ENCODE measurements at places on chromosomes 5 and 9.

DNA sequence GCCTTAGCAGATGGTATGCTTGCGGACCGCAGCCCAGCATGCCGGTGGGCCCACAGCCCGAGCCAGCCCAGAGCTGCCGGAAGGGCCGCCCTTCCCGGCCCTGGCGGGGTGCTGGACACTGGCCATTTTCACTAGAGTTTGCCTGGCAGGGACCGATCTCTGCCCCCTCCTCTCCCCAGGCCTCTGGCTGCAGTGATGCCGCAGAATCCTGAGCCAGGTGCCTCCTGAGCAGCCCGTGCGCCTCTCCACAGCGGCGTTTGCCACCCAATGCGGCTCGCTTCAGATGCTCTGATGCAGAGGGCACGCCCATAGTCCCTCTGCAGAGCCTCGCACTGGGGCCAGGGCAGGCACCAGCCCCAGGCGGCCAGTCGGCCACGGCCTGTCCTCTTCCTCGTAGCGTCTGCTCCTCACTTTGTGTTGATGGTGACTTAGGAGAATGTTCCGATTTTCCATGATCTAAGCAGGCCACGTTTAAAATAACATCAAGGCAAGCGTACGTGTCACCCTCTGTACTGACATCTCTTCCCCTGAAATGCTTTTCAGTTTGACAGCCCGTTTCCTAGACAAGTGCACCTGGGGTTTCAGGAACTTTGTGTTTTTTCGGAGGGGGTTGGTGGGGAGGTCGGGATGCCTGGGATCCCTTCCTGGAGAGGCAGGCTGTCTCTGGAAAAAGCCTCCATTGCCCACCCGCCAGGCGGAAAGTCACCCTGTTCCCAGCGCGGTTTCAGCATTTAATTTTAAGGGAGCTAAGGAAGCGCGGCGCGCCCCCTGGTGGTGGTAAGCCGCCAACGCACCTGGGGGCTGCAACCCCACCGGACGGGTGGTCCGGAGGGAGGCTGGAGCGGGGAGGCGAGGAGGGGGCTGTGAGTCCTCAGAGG is 29.8 kb upstream of the HMCN2 start:
- DNase-seq = peak; percentile 47

DNA sequence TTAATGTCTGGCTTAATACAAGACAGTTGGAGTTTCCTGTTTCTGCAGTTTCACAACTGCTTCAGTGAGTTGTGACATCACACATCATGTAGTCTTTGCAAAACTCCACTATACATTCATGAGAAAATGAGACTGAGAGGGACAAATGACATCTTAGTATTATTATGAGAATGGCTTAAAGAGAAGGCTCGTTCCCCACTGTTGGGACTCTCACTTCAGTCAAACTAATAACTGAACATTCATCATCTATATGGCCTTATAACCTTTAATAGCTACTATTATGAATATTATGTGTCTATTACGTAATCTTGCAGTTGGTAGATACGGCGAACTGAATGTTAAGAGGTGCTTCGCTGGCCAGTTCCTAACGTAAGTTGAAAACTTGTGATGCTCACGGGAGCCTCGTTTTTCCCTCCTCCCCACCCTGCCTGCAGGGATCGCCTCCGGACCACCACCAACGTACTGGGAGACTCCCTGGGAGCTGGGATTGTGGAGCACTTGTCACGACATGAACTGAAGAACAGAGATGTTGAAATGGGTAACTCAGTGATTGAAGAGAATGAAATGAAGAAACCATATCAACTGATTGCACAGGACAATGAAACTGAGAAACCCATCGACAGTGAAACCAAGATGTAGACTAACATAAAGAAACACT is 79.4 kb downstream of the SLC1A3 start:
- DNase-seq = no peak

DNA sequence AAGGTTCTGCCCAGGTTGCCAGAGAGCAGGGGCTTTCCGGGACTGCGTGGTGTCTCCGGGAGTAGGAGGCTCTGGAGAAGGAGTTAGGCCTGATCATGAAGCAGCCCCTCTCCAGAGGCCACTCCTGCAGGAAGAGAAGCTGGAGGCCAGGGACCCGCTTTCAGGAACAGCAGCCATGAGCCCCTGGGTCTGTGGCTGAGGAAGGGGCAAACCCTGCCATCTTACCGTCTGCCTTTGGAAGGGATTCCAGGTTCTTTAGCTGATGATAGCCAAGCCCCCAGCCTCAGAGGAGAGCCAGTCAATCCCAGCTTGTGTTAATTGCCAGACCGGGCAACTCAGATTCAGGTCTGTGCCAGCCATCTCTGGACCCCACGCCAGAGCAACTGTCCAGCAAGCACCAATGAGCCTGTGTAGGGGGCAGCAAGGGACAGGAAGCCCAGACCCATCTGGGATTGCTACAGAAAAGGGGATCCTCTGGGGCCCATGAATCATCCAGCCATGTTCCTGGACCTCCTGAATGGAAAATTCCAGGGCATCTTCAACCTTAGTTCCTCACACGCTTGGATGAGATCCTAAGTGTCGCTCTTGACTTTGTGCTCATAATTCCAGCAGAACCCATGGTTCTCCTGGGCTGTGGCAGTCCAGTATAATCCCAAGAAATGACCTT is 42.7 kb upstream of the MVB12B start:
- no peak for DNase-seq

- DNase-seq = no peak
Measured at GRCh38 chr9:70303268-70303667, 44.5 kb downstream of the SMC5 start.

DNA sequence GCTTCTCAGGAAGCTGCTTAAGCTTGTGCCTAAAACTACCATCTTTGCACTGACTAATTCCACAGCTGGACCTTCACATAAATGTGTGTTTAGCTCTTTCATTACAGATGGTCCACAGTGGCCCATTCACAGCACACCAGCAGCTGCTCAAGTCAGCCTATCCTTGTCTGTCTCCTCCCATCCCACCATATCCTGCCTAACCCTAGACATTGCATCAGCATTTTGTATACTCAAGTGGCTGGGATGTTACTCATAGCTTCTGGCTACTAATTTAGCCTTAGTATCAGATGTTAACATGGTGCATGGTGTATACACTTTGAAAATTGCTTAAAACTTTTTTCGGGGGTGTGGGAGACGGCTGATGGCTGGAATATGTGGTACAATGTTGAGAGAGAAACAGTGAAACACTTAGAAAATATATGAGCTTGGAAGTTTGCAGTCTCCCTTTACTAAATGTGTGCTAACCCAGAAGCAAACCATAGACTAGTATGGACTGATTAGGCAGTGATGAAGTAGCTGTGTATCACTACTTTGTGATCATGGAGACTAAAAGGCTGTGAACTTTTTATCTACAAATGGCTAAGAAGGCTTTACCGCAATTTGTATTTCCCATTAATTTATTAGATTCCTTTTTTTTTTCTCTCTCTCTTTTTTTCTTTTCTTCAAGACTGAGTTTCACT is 83.1 kb downstream of the JMY start:
- DNase-seq = no peak

DNA sequence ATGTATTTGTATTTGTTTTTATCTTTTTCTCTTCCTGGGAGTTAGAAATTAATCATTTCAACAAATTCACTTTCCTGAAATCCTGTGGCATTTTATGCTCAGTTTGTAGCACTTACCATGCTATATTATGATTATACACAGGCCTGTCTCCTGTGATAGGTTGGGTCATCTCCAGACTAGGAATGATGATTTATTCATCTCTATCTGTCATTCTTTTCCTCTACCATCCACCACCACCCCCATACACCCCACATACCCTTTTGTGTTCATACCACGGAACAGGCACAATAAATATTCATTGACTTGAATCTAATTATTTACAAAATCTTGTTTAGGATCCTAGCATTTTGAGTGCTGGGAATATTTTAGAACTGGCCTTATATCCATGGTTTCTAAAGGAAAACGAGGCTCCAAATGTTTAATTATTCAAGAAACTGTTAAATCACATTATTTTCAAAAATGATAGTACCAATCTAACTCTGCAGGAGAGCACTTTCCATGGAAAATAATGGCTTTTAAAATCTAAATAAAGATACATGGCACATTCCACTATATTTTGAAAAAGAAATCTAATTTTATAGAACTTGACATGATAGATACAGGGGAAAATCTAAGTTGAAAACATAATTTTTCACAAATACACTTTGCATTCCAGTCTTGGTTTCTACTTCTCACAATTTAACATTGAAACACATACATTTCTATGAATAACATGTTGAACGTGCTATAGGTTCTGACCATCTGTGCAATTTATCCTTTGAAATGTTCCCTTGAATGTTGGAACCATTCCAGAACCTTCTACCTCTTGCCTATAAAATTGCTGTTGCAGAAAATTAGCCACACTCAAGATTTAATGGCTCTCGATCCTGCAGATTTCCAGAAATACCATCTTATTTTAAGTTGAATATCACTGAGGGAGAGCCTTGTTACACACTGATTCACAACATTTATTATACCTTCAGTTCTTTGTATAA is 89.3 kb downstream of the STARD4 start:
- no peak for DNase-seq

GRCh38 chr9:114968671-114969070 is 38.3 kb upstream of the TNFSF8 start:
- no peak for DNase-seq

- no peak for DNase-seq
Measured at GRCh38 chr5:6611334-6612256, 21.2 kb downstream of the NSUN2 start.

DNA sequence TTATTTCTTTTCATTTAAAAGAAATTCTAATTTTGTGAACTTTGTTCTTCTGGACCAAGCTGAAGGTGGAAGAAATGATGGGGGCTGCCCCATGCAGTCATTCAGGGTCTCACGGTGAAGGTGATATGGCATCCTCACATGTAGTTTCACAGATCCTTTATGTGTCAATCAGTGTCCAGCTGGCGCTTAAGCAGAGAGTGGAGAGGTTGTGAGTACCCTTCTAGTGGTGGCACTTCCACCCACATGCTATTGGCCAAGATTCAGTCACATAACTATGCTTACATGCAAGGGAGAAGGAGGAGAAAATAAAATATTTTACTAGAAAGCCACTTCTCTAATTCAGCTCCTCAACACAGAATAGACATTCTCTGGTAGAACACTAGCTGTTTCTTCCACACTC is 34.7 kb downstream of the PLPPR1 start:
- DNase-seq = no peak

GRCh38 chr5:138616508-138616907 is 41.3 kb upstream of the HSPA9 start:
- no peak for DNase-seq

GRCh38 chr5:5986492-5987178 is 391.7 kb downstream of the MED10 start:
- no peak for DNase-seq

DNA sequence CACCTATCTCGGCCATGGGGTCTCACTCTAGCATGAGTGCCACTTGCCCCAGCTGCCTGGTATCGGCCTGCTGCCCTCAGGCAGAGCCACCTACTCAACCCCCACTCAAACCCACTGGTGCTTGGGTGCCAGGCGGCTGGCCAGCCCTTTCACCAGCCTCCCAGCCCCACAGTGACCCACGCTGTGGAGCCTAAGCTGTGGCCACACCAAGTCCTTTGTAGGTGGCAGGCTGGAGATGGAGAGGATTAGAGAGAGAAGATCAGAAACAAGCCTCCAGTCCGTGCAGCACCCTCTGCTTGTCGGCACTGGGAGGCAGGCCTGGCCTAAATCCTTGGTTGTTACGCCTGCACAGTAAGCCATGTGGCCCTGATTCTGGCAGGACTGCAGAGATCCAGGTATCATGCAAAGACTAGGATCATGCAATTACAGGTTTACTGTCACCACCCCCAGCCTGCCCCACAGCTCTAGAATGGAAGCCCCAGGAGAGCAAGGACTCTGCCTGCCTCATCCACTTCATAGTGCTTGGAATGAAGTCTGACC is 171.7 kb downstream of the COL23A1 start:
- no peak for DNase-seq

DNA sequence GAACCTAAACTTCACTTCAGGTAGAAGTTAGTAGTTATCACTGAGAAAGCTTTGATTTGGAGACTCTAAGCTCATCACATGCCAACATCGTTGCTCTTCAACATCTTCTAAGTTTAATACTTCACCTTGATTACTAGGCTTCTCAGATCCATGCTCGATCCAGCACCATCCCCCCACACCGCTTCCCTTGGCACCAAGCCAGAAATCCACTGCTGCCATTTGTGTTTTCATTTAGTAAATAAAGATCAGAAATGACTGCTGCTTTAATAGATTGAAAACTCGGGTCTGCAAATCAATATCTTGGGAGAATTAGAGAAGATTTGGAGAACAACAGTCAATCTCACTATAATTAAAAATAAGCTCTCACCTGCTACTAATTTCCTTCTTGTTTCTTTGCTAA is 214.7 kb upstream of the NR4A3 start:
- no peak for DNase-seq

- DNase-seq = no peak
Measured at GRCh38 chr5:150604894-150605440, 35.5 kb upstream of the SYNPO start.

DNA sequence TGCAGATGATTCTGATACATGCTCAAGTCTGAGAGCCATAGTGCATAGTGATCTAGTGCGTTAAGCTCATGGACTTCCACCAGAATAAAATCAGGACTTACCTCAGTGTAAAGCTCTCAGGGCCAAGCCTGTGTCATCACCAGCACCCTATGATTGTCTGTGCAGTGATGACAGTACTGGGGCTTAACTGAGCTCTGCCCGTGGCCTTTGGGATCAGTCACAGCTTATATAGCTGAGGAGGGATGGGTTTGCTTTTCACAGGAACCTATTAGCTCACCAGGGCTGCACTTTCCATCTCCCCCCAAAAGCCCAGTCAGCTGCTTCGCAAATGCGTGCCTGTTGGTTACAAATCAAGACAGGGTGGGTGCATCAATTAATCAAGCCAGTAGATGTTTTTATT is 246.9 kb downstream of the NR3C1 start:
- no peak for DNase-seq

DNA sequence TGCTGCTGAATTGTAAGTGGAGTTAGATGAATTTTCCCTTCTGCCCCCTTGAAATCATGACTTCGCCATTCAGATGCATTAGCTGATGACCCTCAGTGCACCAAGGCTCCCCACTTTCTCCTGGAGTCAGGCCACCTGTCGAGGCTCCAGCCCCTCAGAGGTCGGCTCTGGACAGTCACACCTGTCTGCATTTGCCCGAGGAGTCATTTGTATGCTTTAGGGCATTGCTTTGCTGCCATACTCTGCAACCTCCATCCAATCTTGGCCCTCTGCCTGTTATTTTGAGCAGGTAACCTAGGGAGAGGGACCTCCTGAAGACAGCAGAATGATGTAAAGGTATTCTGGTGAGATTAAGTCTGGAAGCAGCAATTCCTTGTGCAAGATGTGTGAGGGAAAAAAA is 144.8 kb downstream of the MACROH2A1 start:
- no peak for DNase-seq

GRCh38 chr9:74770508-74771261 is 117.0 kb downstream of the TRPM6 start:
- DNase-seq = peak; percentile 3

- no peak for DNase-seq
Measured at GRCh38 chr9:137611623-137612609, 6.4 kb downstream of the ARRDC1 start.

GRCh38 chr5:91443761-91444467 is 60.8 kb upstream of the ARRDC3 start:
- DNase-seq = no peak

GRCh38 chr5:127324756-127325155 is 34.2 kb downstream of the MEGF10 start:
- no peak for DNase-seq

Data from effector memory CD4-positive, alpha-beta T cell (primary cell).